Activated CD4-positive, alpha-beta memory T cell treated with anti-CD3 and anti-CD28 coated beads for 36 hours (primary cell): ENCODE measurements at places on chromosomes 3 and 15.
A peak's percentile ranks its signal among the peaks of the same experiment; 100 is the strongest.

GRCh38 chr15:91966194-91966552 is 112.7 kb downstream of the SLCO3A1 start:
- no peak for DNase-seq

DNA sequence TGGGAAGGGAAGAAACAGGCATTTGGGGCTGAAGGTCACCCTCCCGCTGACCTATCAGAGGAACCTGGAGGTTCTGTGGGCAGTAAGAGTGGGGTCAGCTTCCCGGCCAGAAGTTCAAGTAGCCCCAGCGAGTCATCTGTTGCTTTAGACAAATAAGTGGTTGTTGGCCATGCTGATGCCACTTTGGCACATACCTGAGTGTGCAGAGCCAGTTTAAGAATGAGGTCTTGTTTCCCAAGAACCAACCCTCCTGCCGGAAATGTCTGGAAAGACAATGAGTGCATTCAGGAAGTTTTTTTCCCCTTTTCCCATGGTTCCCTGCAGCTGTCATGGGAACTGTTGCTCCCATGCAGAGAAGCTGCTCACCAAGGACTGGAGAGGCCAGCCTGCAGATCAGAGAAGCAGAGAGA is 166.7 kb downstream of the ZNF621 start:
- no peak for DNase-seq

- peak; percentile 69 for DNase-seq
These were observed 1.0 kb downstream of the PRKCD start for GRCh38 chr3:53161820-53162671.

GRCh38 chr3:69410301-69410700 is 24.4 kb upstream of the FRMD4B start:
- DNase-seq, result peak; percentile 81

DNA sequence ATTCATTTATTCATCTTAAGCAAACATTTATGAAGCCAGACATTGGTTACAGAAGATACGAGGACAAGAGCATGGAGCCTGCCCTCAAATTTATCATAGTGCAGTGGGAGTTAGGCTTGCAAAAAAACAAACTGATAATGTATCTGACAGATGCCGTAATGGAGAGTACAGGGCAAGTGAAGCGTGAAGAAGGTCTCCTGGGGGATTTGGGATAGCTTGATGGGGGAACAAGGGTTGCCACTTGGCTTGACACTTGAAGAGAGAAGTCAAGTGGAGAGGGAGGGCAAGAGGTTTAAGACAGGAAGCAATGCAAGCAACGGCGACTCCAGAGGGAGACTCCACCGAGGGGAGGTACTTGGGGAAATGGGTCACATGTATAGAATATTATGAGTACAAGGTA is 129.3 kb downstream of the SSR3 start:
- no peak for DNase-seq

DNA sequence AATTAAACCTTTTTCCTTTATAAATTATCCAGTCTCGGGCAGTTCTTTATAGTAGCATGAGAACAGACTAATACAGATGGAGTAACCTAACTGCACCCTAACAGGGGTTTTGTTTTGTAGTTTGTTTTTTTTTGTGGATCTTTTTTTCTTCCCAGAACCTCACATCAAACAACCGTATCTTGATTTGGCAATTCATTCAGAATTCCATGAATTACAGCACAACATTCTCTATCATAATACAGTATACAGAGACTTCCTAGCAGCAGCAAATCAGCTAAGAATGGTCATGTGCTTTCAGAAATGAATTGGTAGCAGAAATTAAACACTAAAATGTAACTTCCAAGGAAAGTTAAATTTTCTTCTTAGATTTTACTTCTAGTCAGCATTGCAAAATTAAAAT is 114.6 kb downstream of the TMCC1 start:
- no peak for DNase-seq

DNA sequence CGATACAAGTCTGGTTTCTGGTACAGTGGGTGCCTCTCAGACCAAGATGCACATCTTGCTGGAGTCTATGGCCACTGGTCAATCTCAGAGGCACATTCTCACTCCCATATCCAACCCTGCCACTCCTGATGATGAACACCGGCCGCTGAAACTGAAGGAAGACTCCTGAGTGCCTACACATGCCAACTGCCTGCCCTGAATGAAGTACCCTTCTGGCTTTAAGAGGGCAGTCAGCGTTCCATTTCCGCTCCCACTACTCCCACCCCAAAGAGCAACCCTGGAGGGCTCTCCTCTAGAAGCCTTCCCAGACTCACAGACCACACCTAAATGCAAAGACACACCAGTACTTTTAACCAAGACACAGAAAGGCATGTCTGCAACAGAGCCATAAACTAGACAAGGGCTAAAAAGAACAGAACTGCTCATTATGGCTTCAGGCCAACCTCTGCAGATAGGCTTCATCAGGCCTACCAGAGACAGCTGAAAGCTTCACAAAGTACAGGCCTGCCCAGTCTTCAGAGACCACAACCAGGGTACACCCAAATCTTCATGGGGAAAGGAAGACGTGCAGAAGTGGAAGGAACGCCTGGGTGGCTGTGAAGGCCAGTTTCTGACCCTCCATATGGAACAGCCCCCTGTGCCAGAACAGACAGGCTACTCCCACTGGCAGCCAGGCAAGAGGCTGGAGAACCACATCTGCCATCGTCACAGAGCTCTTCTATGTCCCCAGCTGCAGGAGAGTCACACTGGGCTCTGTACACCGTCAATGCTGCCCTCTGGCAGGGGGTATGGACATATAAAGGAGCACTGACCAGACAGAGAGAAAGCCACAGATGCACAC is 14.3 kb downstream of the ANP32A start:
- no peak for DNase-seq

- DNase-seq, result no peak
These were observed 99.2 kb downstream of the FHIT start for GRCh38 chr3:61152071-61152470.

GRCh38 chr15:67968966-67969365 is 85.1 kb upstream of the PIAS1 start:
- DNase-seq, result no peak

GRCh38 chr15:66679061-66679656 is 22.9 kb upstream of the SMAD6 start:
- DNase-seq, result no peak

- peak; percentile 54 for DNase-seq
These were observed 18.7 kb downstream of the TNFAIP8L3 start for GRCh38 chr15:51075826-51076523.

- no peak for DNase-seq
These were observed 223.0 kb downstream of the SLCO3A1 start for GRCh38 chr15:92076541-92076940.

GRCh38 chr3:146465693-146466465 is 3.5 kb downstream of the PLSCR2 start:
- no peak for DNase-seq

DNA sequence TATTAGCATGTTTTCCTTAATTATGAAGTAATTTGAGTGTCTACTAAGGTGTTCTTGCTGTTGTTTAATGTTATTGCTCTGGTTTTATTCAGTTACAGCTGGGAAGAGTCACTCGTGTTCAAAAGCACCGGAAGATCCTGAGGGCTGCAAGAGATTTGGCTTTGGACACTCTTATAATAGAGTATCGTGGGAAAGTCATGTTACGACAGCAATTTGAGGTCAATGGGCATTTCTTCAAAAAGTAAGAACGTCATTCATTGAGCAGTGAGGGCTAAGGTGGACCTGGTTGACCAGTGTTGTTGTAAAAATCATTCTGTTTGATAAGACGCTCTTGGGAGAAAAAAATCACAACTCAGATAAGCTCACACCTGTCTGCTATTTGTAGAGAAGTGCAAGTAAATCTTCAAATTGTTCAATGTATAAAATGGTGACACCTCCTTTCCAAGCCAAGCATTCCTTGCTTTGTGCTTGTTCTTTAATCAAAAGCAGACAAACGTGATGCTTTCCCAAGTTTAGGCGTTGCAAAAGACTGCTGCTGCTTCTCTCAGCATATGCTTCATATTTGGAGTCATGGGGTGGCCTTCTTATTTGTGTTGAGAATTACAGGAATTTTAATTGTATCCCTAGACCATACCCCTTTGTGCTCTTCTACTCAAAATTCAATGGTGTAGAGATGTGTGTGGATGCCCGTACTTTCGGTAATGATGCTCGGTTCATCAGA is 44.2 kb downstream of the SETD5 start:
- DNase-seq, result no peak

DNA sequence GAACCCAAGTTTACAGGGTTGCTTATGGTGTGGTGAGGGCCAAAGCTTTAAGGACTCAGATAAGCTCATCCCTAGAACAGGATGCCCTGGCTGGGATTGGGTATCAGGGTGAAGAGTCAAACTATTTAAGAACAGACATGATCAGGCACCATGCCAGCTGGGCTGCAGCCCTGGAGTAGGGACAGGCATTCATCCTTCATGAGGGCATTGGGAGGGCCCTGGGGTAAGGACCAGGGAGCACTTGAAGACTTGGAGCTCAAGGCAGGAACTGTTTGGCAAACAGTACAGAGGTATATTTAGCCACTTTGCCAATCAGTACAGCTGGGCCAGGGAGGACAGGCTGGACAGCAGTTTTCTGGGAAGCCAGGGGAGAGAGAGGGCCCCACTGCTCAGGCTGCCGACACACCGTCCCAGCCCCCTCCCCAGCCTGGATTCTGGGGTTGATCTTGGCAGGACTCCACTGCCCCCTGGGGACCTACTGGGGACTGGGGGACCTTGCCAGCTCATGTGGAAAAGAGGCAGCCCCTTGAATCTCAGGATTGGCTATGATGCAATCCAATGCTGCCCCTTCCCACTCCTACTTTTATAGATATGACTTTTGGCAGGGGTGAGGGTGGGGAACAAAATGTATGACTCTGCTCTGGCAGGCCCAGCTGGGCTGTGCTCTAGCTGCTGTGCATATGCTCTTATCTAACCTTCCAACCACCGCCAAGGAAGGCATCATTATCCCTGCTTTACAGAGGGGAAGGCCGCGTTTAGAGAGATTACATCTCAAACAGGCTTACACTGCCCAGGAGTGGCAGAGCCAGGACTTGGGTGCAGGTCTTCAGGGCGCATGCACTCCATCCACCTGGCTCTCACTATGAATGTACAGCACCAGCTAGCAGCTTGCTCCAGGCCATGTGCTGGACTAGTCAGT is 2.3 kb downstream of the PLA2G4E start:
- DNase-seq, result no peak

GRCh38 chr3:8668216-8668615 is 23.6 kb upstream of the SSUH2 start:
- DNase-seq, result no peak

- no peak for DNase-seq
These were observed 9.2 kb upstream of the EPB42 start for GRCh38 chr15:43229977-43230376.

GRCh38 chr3:72296477-72297111 is 511.6 kb upstream of the PROK2 start:
- no peak for DNase-seq

- no peak for DNase-seq
These were observed 476.1 kb downstream of the EDEM1 start for GRCh38 chr3:5663601-5664000.

DNA sequence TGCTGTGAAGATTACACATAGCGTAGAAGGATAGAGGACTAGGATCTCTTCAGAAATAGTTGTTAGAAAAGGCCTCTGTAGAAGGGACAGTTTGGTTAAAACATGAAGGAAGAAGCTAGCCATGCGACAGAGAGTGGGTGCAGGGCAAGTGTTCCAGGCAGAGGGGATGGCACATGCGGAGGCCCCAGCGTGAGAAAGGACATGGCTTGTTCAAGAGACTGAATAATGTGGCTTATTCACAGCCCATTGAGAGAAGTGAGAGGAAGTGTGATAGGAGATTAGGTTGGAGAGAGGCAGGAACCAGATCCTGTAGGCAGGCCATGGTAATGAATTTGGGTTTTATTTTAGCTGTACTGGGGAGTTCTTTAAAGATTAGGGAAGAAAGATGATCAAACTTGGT is 56.4 kb downstream of the NEO1 start:
- DNase-seq, result no peak

GRCh38 chr3:4401441-4401840 is 65.6 kb downstream of the SUMF1 start:
- peak; percentile 65 for DNase-seq

GRCh38 chr3:54065140-54065539 is 57.2 kb upstream of the CACNA2D3 start:
- no peak for DNase-seq

GRCh38 chr3:108051005-108051404 is 39.8 kb downstream of the CD47 start:
- no peak for DNase-seq

GRCh38 chr3:148453781-148454191 is 243.9 kb upstream of the AGTR1 start:
- no peak for DNase-seq

GRCh38 chr15:58212909-58213526 is 74.8 kb downstream of the AQP9 start:
- DNase-seq, result no peak

GRCh38 chr3:123750209-123750608 is 133.9 kb downstream of the MYLK start:
- DNase-seq, result no peak

DNA sequence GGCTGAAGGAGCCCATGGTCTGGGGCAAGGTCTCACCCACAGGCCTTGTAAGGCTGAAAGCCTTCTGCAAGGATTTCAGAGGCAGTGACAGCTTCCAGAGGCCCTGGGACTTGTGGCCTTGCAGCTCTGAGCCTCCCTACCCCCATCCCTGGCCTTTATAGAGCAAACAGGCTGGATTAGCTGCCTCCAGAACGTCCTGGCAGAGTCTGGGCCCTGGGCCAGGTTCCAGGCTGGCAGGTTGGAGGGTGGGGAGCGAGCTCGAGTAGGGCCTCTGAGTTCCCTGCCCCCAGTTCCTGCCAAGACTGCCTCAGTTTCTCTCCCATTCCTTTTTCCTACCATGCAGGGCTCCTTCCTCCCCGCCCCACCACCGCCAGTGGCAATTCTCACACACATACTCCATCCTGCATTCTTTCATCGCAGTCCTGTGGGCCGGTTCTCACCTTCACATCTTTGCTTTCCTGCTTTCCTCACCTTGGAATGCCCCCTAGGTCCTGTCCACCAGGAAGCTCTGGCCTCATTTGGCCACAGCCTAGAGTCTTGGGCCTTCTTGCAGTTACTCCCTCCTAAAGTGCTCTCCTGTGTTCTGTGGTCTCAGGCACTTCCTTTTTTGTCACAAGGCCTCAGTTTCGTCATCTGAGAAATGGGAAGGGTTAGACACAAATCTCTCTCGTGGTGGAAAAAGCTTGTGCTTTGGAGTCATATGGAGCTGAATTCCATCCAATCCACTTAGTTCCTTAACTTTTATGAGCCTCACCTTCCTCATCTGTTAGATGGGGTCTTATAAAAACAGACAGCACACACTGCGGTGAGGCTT is 2.7 kb downstream of the LMAN1L start:
- no peak for DNase-seq

DNA sequence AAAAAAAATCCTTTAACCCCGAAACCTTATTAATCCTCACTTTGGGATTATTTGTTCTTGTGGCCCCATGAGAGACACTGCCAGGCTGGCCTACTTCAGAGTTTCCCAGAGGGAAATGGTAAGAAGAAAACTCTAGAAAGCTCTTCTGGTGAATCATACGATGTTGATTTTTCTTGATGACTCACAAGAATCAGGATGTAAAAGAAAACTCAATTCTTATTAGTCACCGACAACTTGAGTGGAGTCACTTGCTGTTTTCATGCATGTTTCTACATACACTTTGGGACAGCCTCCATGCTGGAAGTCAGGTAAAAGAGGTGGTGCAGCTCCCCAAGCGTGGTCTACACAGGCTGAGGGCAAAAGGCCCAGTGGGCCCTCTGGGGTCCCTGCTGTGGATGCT is 42.8 kb downstream of the MYO5C start:
- peak; percentile 23 for DNase-seq
